NCI-H510A (cell line): ENCODE measurements at places on chromosomes 16 and 17.

DNA sequence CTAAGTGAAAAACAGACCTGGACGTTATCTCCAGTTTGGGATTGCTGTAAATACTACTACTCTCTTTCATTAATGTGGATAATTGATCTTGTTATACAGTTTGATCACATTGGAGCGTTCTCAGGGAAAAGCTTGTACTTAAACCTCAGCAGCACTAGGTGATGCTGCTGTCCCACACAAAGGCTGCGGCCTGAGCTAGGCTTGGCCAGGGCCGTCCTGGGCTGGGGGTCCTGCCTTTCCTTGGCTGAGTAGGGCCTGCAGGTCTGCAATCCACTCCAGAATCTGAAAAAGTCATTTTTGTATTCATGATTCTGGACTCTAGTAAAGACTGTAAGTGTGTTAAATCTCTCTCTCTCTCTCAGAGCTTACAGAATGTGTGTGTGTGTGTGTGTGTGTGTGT, 23.7 kb upstream of the PMFBP1 start:
- DNase-seq: no peak

GRCh38 chr17:286571-286970, 66.0 kb downstream of the RPH3AL start:
- DNase-seq: no peak

DNA sequence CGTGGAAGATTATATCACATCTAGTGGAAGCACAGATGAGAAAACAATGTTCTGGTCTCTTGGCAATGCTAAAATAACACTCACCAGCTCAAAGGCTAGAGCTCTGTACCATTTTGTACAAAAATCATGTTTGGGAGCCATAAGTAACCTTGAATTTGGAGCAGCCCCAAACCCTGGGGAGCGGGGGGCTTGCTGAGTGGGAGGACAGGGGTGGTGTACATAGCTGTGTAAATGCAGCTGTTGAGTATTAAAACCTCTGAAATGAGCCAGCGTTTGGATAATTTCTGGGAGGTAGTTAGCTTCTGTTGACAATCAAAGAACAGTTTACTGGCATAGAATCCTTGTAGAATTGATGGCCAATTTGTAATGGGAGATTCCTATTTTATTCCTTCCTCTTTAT, 4.3 kb downstream of the MYH8 start:
- no peak for DNase-seq

DNA sequence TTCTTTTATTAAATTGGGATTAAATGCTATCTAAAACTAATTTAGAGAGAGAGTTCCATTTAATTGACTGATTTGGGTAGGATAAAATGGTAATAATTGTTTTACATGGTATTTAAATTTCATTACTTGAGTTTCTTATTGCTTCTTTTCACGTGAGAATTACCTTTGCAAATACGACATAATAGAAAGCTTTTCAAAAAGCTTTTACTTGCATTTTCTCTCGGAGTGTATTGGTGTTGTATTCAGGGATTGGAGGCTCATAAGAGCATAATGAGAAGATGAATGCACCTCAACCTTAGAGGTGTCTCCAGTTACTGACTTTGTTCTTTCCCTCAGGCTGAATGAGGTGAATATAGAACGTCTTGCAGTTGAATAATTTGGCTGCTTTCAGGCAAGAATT, 67.4 kb upstream of the CPHXL start:
- no peak for DNase-seq

- DNase-seq: no peak
Measured at GRCh38 chr16:56530872-56531271, 11.0 kb upstream of the BBS2 start.

GRCh38 chr17:48841395-48841831, 10.6 kb downstream of the CALCOCO2 start:
- DNase-seq: no peak

DNA sequence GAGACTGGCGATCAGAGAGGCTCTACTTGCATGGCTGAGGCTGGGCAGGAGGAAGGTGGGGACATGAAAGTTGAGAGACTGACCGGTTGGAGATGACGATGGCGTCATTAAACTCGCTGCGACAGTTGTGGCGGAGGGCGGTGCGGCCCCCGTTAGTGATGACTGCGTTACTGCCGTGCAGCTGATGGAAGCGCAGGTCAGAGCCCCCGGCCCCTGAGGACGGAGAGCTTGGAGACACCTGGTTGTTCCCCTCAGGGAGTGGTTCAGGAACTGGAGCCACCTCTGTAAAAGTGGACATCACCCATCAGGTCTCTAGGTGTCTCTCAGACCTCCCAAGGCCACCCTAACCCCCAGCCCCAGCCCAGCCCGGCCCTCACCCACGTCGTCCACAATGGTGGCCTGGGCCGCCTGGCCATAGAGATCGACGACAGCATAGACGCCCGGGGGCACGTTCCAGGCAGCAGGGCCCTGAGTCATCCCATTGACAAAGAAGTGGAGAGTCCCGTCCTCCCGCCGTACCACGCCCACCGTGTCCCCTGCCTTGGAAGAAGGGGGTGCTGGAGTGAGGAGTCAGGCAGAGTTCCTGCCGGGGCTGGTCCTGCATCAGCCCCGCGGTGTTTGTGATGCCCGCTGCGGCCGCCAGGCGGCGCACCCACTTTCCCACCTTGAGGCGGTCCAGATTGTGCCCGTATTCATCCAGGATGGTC, 5.3 kb downstream of the NEURL4 start:
- DNase-seq: no peak

DNA sequence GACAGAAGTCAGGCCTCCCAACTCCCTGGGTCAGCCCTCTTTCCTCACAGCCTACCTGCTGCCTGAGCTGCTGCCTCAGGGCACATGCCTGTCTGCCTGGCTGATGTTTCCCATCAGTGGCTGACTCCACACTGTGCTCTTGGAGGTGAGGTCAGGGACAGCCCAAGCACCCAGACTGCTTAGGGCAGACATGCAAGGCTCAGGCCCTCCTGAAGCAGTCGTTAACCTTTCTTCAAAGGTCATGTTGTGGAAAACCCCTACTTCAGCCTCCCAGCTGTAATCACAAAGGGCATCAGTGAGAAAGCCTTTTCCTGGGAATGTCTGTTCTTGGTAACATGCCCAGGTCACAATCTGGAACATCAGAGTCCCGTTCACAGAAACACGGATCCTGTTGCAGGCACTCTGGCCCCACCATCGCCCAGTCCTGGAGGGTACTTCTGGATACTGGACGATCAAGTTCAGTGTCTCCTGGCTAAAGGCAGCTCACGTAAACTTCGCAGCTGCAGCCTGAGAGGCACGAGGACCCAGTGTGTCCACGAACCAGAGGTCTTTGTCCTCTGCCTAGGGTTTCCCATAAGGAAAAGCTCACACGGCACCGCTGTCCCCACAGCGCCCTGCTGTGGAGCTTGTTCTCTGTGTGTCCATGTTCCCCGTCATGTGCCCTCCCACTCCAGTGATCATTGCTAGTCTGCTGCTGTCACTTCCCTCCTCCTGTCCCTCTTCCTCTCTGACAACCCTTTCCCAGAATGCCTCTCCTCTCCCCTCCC, 54.9 kb downstream of the GNAO1 start:
- no peak for DNase-seq

GRCh38 chr16:49580751-49581303, 207.2 kb downstream of the C16orf78 start:
- DNase-seq: no peak

DNA sequence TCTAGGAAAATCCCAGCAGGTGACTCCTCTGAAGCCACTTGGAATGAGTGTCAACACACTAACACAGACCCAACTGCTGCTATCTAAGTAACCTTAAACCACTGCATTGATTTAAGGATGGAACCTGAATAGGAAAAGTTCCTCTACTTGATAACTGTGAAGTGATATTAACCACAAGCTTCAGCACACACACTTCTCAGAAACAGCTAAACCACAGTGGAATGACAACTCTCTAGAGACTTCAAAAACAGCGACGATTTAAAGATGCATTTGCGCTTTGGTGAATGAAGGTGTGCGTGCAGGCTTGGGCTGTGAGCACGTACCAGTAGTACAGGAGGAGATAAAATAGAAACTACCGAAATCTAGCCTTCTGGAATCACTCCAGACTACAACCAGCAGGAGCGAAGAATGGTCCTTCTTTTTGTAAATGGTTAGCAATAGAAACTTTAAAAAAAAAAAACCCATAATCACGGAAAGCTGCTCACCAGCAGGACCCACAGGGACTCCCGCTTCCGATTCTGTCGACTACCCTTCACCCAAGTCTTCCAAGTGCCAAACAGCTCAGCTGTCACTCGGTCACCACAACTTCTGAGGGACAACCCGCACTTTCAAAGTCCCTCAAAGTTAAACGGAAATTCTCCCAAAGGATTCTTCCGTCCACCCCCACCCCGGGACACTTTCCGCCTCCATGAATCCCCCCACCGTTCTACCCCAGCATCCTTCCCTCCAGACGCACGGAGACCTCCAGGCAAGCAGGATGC, 137.7 kb upstream of the CORO6 start:
- no peak for DNase-seq

GRCh38 chr16:10087151-10087550, 95.1 kb downstream of the GRIN2A start:
- DNase-seq: no peak

GRCh38 chr17:62935523-62935922, 30.5 kb upstream of the TANC2 start:
- no peak for DNase-seq

DNA sequence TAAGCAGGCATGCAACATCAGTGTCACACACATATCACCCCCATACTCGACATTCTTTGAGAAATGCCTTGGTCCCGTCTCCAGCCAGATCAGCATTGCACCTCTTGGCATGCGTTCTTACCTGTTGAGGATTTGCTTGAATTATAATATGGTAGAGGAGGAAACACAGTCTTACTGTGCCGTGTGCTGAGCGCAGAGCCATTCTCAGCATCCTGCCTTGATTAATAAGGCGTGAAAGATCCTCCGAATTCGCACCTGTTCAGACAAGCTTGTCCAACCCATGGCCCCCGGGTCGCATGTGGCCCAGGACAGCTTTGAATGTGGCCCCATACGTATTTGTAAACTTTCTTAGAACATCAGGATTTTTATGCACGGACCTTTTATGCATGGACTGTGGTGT, 408.1 kb downstream of the WWOX start:
- no peak for DNase-seq

- DNase-seq: no peak
Measured at GRCh38 chr17:6523330-6523729, 33.0 kb downstream of the PITPNM3 start.

- DNase-seq: no peak
Measured at GRCh38 chr17:60514053-60514452, 12.0 kb downstream of the APPBP2 start.

DNA sequence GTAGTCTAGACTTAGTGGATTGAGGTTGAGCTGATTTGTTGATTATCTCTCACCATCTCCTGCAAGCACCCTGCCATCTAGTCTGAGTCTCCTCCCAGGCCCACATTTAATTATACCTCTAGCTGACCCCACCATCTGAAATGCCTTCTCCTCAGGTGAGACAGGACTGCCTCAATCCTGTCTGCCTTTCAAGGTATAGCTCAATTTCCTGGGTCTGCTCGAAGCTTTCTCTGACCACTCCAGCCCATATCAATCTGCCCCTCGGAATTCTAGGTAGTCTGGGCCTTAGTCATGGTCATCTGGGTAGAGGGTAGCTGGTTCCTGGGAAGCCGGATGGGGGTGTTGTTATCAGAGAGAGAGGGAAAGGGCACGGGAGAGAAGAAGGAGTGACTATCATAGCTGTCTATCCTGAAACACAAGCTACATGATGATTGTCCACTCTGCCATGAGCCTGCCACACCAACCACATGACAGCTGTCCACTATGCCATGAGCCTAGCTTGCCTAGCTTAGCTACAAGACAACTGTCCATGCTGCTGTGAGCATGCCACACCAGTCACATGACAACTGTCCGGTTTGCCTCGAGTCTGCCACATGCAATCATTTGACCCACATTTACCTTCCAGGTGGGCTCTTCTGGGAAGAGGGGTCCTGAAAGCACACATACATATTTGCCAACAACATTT, 34.4 kb downstream of the LYRM9 start:
- DNase-seq: no peak

- no peak for DNase-seq
Measured at GRCh38 chr16:12411516-12411915, 392.2 kb downstream of the CPPED1 start.

GRCh38 chr16:24883714-24884151, 38.0 kb downstream of the SLC5A11 start:
- no peak for DNase-seq

DNA sequence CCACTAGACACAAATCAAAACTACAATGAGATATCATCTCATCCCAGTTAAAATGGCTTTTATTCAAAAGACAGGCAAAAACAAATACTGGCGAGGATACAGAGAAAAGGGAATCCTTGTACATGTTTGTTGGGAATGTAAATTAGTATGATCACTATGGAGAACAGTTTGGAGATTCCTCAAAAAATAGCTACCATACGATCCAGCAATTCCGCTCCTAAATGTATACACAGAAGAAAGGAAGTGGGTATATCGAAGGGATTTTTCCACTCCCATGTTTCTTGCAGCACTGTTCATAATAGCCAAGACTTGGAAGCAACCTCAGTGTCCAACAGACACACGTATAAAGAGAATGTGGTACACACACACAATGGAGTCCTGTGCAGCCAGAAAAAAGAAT, 35.3 kb downstream of the KATNIP start:
- DNase-seq: no peak

DNA sequence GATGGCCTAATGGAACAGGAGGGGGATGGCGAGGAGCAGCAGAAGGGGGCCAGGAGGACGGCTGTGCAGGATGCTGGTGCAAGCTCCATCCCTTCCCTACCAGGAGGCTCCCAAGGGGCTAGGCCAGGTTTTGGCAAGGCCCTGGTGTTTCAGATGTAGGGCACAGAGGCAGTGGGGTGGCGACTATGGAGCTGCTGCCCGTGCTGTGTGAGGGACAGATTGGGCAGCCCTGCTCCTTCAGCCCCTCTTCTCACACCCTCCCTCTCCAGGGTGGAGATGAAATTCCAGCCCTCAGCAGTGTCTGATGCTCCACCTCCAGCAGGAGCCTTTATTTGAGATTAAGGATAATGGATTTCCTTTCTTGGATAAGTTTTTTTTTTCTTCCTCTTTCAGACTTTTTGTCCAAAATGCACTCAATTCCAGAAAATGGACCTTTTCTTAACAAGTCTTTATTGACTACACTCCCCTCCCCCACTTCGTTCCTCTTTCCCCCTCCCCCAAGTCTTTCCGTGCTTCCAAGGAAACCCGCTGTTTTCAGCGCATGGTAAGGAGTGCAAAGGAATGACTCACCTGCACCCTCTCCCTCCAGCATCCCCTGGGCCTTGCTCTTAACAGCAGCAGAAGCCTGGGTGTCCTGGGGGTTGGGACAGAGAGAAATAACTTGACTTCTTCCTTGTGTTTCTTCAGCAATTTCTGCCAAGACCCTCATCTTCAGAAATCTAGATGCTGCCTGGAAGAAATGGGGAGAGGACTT, 95.2 kb downstream of the CCDC182 start:
- DNase-seq: no peak

GRCh38 chr17:79457889-79458288, 153.0 kb downstream of the RBFOX3 start:
- no peak for DNase-seq

- no peak for DNase-seq
Measured at GRCh38 chr16:13306161-13306995, 405.0 kb downstream of the SHISA9 start.

- DNase-seq: no peak
Measured at GRCh38 chr16:65956100-65956499, 410.4 kb upstream of the CDH5 start.

- no peak for DNase-seq
Measured at GRCh38 chr16:12016291-12016947, 39.9 kb downstream of the SNX29 start.
